Heart left ventricle (tissue), 16 donors: ENCODE measurements at places on chromosomes 5 and 9. TPM values are rescaled to one million over a fixed set of nuclear protein-coding genes. Genes with fewer than 3 reads are reported as not detected.
A peak's percentile ranks its signal among the peaks of the same experiment; 100 is the strongest.

The HMCN2 gene
- 5.8 TPM for total RNA-seq

- peak; percentile 12 for DNase-seq
Measured at GRCh38 chr5:131379723-131380122, 115.9 kb downstream of the CDC42SE2 start.

- peak; percentile 19 for DNase-seq
Measured at GRCh38 chr9:137303893-137304382, 1.9 kb upstream of the NRARP start.

GRCh38 chr5:5592541-5592940 is 170.1 kb downstream of the ICE1 start:
- DNase-seq, result peak; percentile 36

The CKMT2 gene
- 1,075 TPM for total RNA-seq

The CAPSL gene
- not detected for total RNA-seq

DNA sequence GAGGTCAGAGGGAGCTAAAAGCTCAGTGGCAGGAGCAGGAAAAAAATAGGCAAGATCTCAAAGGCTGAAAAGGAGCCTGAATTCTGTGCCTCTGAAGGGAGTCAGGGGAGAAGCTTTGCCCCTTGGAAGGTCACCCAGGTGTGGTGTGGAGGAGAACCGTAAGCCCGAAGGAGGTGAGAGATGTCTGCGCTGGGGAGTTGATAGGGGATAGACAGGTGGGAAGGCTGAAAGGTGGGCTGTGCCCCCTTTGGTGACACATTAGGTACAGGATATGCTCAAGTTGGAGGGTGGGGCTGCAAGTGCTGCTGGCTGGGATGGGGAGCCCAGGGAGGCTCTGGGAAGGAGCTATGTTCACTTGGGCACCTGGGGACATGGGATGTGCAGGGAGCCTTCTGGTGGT is 217.7 kb downstream of the PAX5 start:
- no peak for DNase-seq

- no peak for DNase-seq
Measured at GRCh38 chr9:124308606-124309491, 51.1 kb downstream of the NEK6 start.
